ENCODE measurements at places on chromosomes 1 and 21.
A peak's percentile ranks its signal among the peaks of the same experiment; 100 is the strongest.

GRCh38 chr1:81179242-81179641 is 621.5 kb upstream of the ADGRL2 start:
- DNase-seq, result no peak

DNA sequence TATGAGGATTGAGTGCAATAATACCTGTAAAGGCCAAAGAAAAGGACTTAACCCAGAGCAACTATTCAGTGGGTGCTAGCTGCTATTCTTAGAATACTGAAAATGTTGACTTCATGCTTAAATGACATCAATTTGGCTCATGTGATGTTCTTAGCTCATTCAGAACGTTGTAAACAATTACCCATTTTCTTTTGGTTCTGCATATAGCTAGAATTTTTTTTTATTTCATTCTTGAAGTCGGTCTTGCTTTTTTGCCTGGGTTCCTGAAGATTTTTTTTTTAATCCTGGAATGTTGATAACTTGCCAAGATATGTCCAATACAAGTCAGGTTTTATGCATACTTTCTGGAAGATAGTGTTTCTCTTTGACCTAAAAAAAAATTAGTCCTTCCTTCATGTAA is 772.0 kb downstream of the LTN1 start:
- DNase-seq, result no peak

DNA sequence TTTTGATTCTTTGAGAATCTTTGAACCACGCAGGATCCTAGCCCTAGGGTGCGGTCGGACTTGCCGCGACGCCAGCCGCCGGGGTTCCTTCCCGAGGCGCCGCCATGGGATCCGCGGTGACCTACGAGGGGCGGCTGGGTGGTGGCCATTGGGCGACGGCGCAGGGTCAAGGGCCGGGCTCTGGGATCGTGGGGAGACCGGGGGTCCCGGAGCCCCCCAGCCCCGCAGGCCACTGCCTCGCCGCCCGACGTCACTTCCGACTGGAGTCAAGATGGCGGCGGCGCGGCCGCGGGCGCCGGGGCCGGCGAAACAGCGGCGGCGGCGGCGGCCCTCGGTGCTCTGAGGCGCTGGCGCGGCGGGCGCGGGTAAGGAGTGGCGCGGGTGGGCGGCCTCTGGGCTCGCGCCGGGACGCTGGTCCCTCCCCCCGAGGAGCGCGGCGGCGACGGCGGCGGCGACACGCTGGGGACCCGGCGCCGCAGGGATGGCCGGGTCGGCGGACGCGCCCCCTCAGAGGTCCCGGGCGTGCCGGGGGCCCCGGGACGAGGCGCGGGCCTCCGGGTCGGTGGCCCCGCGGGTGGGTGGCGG is at the start of gene PRDM2:
PRDM2 (plus strand) TSS at position 253 of the 585 bp plus-strand sequence. CDS start 15,418 bp downstream, outside the sequence.
- no peak for DNase-seq

GRCh38 chr1:246587032-246587431 is 20.8 kb downstream of the CNST start:
- no peak for DNase-seq

DNA sequence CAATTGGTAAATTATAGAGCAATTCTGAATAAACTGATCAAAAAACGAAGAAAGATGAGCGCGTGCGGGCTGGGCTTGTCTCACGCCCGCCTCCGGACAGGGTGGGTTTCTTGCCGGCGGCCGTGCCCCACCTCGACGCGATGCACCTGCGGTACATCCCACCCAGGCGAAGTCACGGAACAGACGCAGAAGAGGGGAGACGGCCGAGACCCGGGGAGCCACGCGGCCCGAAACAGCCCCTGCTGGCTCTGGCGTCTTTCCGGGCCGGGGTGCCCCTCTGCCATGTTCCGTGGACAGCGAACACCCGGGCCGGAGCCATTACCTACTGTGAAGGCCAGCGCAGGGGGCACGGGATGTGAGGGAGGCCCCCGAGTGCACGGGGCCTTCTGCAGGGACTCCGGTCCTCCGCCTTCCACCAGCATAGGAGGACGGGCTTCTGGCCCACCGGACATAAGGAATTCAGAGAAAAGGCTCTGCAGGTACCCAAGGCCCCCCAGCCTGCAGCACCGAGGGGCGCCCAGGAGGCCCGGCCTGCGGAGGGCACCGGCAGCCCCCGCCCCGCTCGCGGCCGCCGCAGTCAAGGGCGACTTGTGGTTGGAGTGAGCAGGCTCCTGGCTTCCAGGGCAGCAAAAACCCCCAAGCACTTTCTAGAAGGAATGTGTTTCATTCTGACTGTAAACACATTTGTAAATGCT is 7.6 kb upstream of the C1QTNF12 start:
- no peak for DNase-seq

GRCh38 chr1:205188596-205188995 is 22.9 kb downstream of the DSTYK start:
- no peak for DNase-seq

DNA sequence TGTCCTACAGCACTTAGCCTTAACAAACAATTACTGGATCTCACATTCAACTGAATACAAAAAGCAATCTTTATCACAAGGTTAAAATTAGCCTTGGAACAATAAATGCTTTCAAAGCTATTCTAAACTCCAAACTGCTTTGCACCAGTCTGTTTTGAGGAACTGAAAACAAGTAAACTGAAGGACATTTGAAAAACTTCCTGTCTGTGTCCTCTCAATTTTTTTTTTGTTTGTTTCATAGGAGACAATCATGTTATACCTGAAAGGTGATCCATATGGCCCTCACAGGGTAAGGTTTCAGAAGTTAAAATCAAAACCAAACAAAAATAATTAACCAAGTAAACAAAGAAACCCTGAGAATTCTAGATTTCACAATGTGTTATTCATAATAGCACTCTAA is 459.1 kb downstream of the DPYD start:
- DNase-seq, result no peak

- no peak for DNase-seq
These were observed 183.6 kb downstream of the TTLL7 start for GRCh38 chr1:83815330-83815729.

GRCh38 chr21:32908534-32908933 is 117.2 kb upstream of the OLIG2 start:
- DNase-seq, result no peak

- DNase-seq, result no peak
These were observed 131.6 kb downstream of the RRAGC start for GRCh38 chr1:38727684-38728584.

GRCh38 chr21:19181604-19182140 is 778.1 kb upstream of the TMPRSS15 start:
- DNase-seq, result no peak

DNA sequence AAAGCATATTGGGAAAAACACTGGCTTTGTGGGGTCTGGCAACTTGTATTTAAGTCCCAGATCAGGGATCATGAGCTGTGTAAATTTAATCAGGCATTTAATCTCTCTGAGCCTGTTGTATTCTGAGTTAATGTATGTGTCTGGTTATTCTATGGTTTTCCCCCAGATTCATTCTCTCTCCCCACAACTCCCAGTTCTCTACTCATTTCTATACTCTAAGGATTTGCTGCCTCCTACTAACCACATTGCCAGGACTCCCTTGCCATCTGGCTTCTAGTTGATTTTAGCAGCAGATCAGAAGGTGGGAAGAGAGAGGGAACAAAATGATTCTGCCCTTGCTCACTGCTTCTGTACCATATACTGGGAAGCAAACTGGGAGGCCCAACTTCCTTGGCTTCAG is 31.4 kb upstream of the S1PR1 start:
- DNase-seq, result no peak

DNA sequence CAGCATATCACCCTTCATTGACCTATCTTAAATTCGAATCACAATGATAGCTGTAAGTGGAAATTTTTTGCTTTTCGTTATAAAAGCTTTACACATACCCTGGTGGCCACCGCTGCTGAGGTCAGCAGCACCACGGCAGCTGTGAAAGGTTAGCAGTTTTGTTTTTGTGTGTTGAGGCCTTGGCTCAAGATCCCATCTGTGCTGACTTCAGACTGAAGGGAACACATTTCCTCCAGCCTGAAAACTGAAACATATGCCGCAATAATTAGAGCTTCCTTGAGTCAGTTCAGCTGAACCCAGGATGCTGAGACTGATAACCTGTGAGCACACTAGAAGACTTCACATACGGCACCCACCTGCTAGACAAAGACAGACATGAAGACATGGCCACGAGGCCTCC is 103.0 kb downstream of the SMYD3 start:
- DNase-seq, result no peak

GRCh38 chr1:151839457-151840403 is at the start of gene C2CD4D:
Gene C2CD4D (minus strand): TSS chr1:151839820. CDS start chr1:151838989, 831 bp downstream.
- peak; percentile 69 for DNase-seq

GRCh38 chr1:16442941-16443340 is 2.4 kb downstream of the NECAP2 start:
- no peak for DNase-seq

DNA sequence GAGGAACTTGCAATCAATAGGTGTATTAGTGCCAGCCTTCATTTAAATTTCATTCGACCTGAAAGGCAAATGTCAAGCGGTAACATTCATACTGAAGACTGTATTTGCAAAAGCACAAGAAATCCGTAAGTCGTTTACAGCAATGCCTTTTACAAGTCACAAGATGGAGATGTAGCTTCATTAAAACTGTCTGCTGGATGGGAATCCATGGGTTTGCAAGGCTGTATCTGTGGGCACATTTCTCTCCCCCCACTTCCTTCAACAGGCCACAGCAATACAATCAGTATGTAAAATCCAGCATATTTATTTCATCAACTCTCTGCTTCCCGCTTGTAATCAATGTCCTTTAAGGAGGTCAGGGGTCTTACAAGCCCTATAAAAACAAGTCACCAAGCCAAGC is 147.1 kb downstream of the SLC45A1 start:
- DNase-seq, result no peak

DNA sequence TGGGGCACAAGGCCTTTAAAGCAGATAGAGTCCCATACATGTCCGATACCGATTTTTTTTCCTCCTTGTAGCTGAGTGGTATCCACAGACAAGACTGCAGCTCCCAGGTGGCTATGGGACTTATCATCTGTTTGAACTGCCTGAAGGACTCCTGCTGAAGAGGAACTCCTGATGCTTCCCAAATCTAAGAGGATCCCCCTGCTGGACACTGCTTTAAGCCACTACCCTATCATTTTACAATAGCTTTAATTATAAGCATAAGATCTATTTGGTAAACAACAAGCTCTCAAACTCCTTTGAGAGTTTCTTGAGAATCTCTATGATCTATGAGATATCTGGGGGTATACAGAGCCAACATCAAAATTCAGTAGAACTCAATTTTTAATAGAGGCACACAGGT is 11.7 kb downstream of the NDC1 start:
- no peak for DNase-seq

DNA sequence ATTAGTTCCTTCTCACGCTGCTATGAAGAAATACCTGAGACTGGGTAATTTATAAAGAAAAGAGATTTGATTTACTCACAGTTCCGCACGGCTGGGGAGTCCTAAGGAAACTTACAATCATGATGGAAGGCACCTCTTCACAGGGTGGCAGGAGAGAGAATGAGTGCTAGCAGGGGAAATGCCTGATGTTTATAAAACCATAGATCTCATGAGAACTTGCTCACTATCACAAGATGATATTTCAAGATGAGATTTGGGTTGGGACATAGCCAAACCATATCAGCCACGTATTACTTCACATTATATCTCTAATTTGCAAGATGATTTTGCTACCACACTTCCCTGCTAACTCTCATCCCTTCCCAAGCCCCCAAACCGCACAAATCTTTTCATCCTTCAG is 9.1 kb downstream of the MNDA start:
- no peak for DNase-seq

DNA sequence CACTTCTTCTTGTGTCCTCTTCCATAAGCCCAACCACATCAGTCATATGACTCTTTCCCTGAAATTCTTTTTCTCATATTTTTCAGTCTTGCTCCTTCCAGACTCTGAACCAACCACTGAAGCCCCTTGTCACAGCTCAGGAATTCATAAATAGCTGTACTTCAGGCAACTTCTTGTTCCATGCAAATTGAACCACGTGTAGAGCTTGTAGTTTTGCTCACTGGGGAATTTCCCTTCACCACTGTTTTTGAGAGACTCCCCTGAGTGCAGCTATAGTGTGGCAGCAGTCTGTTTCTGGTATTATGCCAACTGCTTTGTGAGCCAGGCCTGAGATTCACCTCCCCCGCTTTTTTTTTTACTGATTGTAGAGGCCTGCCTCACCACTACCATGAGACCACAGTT is 150.3 kb upstream of the SPAG17 start:
- peak; percentile 0 for DNase-seq

GRCh38 chr1:223653015-223653414 is 12.5 kb downstream of the CAPN8 start:
- DNase-seq, result no peak

DNA sequence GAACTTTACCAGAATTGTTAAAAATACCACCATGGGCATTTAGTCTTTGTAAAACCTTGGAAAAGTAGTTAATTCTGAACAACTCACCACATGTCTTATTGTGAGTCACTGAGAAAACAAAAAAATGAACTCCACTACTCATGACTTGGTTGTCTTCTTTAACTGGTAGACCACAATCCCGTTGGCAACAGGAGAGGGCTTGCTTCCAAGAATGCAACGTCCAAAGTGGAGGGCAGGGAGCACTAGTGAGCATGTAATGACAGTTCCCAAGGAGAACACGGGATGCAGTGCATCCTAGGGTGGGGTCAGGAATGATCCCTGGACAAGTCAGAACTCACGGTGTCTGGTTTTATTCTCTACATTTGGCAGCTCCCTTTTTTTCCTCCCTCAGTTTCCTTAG is 15.2 kb upstream of the HMCN1 start:
- DNase-seq, result no peak

DNA sequence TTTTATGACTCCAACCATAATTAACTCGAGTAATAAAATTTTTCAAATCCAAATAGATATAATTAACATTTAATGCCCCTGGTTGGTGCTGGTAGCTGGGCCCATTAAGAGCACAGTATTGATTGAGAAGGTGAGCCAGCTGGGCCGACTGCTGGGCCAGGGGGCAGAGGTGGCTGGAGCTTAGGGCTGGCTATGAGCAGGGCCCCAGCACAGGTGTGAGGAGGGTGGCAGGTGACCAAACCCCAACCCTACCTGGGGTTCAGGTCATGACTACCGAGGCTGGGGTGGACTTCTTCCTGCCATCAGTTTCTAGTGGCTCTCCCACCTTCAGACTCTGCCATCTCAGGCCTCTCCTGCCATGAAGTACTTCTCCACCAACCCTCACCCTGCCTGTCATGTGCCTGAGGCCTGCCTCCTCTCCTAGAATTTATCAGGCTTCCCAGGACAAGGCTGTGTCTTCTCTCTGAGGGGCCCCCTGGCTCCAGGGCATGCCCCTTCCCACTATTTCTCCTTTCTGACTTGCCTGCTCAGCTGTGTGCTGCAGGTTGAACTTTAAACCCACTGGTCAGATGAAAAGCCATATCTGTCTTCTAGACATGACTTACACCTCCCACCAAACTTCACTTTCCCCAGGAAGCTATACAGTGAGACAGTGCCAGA is 85.6 kb downstream of the TMEM53 start:
- no peak for DNase-seq

DNA sequence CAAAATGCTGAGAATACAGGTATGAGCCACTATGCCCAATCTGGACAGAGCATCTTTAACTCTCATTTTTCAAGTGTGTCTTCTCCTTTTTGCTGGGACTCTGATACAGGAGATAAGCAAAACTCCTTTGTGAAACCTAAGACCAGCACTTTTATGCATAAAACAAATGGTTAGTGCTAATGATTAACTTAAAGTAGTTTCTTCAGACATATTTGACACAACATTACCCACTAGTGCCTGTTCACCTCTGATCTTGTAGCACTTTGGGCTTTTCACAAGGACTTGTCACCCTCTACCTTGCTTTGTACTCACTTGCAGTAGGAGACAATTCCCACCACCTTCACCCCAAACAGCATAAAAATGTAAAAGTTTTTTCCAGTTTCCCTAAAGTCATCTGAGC is 216.3 kb downstream of the RGS7 start:
- no peak for DNase-seq

All from SHP77 (cell line).